ENCODE measurements at places on chromosomes 3 and 15.

DNA sequence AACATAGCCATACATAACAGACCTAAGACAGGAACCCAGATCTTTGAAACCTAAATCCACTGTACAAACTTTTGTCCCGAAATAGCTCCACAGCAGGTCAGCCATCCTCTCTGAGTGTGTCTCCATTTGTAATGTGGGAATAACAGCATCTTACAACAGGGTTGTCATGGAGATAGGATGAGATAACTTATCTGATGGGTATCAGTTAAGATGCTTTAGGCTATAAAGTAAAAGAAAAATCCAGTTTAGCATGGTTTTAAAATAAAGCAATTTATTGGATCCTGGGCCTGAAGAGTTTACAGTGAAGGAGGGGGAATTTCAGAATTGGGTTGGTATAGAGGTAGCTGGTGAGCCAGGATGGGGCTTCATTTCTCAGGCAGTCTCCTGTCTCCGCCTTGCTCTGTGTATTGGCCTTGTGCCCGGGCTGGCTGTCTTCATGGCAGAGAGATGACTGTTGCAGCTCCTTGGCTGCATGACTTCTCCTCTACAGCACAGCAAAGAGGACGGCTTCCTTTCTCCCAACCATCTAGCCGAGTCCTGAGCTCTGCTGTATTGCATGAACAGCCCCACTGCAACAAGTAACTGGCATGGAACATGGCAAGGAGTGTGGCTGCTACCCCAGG is 131.9 kb upstream of the PROK2 start:
- peak; percentile 48 for DNase-seq

DNA sequence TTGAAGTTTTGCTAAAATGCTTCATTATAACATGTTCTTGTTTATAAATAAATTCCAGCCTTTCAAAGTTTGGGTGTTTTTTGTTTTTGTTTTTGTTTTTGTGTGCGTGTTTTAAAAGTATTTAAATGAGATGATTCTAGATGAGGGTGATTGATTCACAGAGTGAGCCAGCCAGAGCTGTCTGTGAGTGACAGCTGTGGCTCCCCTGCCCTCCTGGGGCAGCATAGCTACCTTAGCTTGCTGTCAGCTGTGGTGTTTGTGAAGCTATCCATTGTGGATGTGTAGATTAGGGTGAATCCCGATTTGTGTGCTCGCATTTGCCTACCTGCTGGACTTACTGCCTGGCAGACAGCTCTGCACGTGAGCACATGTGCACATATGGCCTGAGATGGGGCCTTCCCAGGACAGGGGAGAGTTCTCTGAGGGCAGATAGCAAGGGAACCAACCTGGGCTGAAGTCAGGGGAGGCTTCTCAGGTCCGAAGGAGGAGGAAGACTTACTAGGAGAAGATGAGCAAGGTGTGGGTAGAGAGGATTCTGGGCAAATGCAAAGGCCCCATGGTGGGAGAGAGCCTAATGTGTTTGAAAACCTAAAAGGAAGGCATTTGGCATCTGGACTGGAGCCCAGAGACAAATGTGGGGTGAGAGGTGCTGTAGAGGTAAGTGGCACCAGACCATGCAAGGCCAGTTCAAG is 124.2 kb downstream of the EEFSEC start:
- DNase-seq: no peak

DNA sequence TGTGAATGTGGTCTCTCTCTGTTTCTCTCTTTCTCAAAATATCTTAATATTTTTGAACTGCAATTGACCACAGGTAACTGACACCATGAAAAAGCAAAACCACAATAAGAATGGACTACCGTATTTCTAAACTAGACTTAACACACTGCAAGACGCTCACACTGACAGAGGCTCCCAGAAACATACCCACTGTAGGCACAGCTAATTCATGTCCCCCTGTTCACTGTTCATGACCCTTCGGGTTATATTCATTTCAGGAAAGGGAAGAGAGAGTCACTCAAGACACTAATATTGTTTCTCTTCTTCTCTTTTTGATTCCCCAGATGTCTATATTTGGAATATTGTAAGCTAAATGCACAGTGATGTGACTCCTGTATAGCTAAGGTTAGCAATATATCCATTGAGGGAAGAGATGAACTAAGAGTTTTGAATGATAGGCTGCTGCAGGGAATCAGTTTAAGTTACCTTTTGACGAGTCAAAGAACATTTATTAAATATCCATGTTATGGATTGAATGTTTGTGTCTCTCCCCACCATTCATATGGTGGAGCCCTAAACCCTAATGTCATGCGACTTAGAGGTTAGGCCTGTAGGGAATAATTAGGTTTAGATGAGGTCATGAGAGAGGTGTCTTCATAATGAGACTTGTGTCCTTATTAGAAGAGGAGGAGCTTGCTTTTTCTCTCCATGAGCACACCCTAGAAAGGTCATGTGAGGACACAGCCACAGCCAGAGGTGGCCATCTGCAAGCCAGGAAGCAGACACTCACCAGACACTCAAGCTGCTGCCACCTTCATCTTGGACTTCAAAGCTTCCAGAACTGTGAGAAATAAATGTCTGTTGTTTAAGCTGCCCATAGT is 216.6 kb upstream of the GRM7 start:
- no peak for DNase-seq

DNA sequence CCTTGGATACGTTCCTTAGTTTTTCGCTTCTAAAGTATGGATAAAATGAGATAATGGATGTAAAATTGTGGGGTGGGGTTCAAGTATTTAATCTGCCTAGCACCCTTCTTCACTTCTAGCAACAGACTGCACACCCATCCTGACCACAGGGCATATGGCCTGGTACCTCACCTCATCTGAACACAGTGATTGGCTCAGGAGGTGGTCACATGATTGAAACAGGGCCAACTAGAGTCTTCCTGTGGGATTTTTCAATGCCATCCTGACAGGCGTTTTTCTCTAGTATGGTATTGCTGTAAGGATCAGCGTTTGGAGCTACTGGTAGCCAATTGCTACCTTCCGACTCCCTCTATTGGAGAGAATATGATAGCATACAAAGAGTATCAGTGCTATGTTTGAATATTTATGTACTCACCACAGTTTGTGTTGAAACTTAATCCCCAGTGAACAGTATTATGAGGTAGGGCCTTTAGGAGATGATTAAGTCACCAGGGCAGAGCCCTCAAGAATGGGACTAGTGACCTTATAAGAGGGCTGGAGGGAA is 172.2 kb downstream of the PPM1L start:
- DNase-seq: no peak

GRCh38 chr15:85570336-85570735 is 189.9 kb downstream of the AKAP13 start:
- DNase-seq: no peak

DNA sequence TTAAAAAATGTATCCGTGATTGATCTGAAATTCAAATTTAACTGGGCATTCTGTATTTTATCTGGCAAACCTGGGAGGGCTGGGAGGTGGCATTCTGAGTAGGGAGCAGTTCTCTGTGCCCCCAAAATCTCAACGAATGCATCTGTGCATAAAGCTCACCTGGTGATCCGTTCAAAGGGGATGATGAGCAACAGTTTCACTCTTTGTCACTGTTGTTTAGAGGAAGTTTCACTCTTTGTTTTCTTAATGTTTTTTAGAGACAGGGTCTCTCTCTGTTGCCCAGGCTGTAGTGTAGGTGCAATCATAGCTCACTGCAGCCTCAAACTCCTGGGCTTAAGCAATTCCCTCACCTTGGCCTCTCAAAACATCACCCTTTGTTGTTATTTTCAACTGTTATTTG is 186.7 kb downstream of the SSR3 start:
- DNase-seq: no peak

- DNase-seq: no peak
These were observed 2.3 kb upstream of the HMCES start for GRCh38 chr3:129276385-129276784.

GRCh38 chr3:121836064-121836463 is 1.1 kb downstream of the EAF2 start:
- DNase-seq: no peak

- no peak for DNase-seq
These were observed 3.2 kb upstream of the FSIP1 start for GRCh38 chr15:39785841-39786240.

GRCh38 chr3:59006634-59007517 is 42.9 kb downstream of the CFAP20DC start:
- DNase-seq: peak; percentile 41

GRCh38 chr3:124833710-124834332 is 53.3 kb downstream of the ITGB5 start:
- DNase-seq: no peak

DNA sequence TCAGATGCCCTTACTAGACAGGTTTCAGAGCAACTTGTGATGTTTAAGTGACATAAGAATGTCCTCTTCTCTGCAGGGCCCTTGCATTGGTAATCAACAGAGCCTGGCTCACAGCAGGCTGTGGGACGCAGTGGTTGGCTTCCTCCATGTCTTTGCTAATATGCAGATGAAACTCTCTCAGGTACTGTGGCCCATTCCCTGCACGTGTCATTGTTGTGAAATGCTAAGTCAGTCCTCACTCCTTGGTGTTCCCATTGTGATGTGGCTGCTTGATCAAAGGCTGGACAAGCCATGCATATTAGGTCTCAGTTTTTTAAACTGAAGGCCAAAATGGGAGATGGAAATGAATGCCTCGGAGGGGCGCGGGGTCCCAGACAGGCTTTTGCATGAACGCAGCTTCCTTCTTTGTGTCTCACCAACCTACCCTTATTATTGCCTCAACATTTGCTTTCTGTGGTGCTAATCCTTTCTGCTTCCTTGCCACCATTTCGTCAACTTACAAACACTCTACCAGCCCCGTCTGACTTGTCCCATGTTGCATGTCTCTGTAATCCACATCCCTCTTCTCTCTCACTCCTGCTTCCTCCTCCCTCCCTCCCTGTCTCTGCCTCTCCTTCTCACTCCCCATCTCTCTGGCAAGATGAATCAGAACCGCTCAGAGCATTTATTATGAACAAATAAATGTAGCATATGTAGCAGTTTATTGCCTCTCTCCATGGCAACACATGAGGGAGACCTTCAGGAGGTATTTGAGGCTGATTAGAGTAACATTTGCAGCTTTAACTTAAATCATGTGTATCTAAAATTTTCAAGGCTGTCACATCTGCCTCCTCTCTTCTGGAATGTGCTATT is 133.2 kb upstream of the CHRM5 start:
- peak; percentile 11 for DNase-seq

- no peak for DNase-seq
These were observed 18.7 kb downstream of the THRB start for GRCh38 chr3:24475925-24476324.

GRCh38 chr3:16790432-16791400 is 94.0 kb upstream of the PLCL2 start:
- no peak for DNase-seq

DNA sequence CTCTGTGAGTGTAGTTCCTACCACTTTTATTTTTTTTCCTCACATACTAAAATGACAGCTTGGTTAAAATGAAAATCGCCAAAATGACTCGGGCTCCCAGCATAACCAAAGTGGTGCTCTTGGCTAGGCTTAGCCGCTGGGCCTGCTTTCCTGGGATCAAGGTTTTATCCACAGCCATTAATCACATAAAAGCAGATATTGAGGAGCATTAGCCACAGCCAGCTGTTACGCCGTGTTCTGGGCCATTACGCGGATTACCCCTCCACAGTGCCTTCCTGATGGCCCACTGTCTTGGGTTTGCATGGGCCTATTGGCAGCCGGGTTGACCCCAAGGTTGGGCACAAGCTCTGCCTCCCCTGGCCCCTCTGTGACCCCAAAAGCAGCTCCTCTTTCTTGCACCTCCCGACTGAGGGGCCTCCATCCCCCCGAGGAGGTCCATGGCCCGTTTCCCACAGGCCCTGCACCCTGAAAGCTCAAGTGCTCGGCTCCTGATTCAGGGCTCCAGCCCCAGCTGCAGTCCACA is 30.4 kb upstream of the TRPM1 start:
- DNase-seq: no peak

- DNase-seq: peak; percentile 91
These were observed at the start of gene CFAP91 for GRCh38 chr3:119702530-119703527. TSS of gene CFAP91 (plus strand) at chr3:119703022. CDS start at chr3:119703099, 77 bp downstream.

DNA sequence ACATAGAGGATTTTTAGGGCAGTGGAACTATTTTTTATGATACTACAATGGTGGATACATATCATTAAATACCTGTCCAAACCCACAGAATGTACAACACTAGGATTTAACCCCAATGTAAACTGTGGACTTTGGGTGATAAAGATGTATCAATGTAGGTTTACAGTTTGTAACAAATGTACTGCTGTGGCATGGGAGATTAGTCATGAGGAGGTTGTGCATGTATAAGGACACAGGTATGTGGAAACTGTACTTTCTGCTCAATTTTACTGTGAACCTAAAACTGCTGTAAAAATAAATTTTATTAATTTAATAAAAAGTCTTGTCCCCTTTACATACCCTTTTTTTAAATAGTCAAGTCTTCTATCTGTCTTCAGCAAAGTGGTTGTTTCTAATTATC is 322.5 kb upstream of the EPHA3 start:
- no peak for DNase-seq

DNA sequence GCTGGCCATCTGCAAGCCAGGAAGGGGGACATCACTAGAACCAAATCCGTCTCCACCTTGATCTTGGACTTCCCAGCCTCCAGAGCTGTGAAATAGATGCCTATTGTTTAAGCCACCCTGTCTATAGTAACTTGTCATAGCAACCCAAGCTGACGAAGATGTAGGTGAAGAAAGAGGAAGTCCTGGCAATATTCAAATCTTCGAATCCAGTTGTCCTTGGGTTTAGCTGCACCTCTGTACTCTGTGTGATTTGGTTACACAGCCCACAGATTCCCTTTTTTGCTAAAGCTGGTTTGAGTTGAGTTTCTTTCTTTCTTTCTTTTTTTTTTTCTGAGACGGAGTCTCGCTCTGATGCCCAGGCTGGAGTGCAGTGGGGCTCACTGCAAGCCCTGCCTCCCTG is 68.0 kb upstream of the XCR1 start:
- no peak for DNase-seq

- DNase-seq: no peak
These were observed 351.2 kb downstream of the LPP start for GRCh38 chr3:188505151-188505550.

DNA sequence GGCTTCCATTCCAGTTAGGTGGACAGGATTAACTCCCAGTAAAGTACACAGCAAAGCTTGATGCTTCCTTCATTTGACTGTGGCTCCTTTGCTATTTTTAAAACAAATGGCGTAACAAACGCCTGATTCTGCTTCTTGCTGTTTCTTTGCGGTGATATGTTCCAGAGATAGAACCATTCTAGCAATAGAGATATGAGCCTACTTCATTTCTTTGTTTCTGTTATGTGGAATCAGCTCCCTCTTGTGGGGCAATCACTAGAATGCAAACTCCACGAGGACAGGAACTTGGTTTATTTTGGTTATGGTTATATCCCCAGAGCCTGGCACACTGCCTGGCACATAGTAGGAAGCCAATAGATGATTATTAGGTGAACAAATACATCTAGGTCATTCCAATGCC is 122.6 kb upstream of the SLC6A11 start:
- DNase-seq: no peak

GRCh38 chr15:95494971-95495541 is 835.4 kb upstream of the NR2F2 start:
- no peak for DNase-seq

Data from fibroblast of skin of back (primary cell).